Stimulated activated CD4-positive, alpha-beta T cell treated with anti-CD3 and anti-CD28 coated beads, Interleukin-12 subunit alpha, Interleukin-12 subunit beta, amount 100 ng/mL, for 24 hours (primary cell): ENCODE measurements at places on chromosomes 6 and 20.

DNA sequence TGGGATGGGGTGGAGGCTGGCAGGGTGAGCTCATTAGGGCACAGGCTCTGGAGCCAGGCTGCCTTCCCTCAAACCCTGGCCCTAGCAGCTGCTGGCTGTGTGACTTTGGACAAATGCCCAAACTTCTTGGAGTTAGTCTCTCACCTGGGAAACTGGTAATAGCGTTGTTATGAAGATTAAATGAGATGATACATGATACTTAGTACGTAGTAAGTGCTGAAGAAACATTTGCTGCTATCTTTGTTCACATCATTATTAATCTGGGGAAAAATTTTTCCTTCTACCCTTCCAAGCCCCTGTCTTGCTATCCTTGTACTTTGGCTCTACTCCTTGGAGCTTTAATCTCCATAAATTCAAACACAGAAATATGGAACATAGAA is 22.3 kb upstream of the PPARD start:
- DNase-seq: no peak

DNA sequence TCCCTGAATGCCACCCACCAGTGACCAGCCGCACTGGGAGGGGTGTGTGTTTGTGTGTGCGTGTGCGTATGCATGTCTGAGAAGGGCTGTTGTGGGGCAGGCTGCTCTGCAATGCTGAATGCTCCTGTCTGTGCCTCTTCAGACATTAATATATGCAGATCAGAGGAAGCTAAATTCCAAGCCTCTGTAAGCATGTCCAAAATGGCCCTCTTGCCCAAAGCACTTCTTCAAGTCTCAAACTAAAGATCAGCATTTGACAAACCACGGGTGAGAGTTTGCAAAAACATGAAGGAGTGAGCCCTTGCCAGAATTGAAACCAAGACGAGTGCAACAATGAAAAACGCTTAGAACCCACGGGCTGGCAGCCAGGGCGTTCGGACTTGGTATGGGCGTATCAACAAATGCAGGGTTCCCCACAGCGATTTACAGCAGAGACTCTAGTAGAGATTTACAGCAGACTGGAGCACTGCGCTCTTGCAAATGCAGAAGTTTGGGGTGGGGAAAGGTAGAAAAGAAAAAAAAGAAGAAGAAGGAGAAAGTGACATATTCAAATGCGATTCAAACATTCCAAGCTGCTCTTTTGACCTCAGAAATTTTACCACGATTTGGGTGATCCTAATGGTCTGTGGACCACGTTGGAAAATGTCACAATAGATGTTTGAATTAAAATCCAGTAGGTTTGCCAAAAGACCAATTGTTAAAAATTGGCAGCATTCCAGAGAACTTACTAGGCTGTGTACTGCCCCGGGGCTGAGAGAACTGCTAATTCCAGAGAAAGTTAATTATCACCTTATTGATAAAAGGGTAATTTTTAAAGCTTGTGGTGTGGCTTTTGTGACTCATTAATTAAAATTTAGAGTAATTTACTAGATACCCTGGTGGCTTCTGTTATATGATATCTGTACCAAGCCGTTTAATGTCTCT is 3.5 kb downstream of the SCML4 start:
- no peak for DNase-seq

DNA sequence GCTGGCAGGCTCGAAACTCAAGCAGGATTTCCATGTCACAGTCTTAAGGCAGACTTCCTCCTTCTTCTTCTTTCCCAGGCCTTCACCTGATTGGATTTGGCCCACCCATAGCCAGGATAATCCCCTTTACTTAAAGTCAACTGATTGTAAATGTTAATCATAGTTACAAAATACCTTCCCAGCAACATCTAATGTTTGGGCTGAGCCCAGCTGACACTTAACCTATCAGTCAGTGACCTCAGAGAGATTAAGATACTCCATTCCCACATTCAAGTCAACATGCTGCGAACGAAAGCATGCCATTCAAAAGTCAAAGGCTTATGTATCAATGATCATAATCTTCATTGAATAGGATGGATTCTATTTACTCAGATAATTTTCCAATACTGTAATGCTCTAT is 16.0 kb downstream of the MAP7 start:
- no peak for DNase-seq

GRCh38 chr6:111972745-111973117 is 81.2 kb upstream of the CCN6 start:
- no peak for DNase-seq

DNA sequence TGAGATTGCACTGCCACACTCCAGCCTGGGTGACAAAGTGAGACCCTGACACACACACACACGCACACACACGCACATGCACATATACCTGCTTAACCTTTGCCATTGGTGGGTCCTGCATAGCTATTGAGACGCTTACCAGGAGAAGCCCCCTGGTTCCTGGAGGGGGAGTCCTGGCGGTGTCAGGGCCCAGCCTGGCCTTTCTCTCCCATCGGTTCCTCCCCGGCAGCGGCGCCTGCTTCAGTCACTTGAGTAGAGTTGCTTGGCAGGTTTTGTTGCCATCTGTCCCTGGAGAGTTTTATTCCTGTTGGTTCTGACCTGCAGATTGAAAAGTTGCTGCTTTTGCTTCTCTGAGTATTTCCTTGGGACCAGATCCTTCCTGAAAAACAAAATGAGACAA is 20.6 kb upstream of the FAM209A start:
- no peak for DNase-seq

GRCh38 chr6:143478479-143479062 is 28.0 kb downstream of the PEX3 start:
- no peak for DNase-seq

- no peak for DNase-seq
These were observed 6.6 kb downstream of the KLHL31 start for GRCh38 chr6:53658992-53659391.

DNA sequence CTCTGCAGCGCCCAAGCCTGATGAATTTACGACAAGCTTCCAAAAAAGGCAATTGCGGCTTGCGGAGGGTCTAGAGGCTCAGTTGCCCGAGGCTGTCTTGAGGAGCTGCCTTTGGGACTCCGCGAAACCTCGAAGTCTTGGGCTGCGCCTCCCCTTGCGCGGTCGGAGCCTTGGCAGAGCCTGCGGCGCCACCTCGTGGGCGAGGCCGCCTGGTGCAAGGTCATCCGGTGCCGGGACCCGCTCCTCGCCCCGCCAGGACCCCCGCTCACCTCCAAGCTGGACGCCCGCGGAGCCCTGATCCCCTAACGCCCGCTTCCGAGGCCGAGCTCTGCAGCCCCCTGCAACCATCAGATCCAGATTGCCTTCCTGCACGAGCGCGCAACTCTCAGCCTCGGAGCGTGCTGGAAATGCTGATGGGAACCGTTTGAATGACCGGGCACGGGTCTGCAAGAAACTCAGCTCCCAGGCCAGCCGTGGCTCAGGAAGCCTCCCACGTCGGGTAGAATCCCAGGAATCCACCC is 14.9 kb upstream of the FAM210B start:
- peak; percentile 43 for DNase-seq

DNA sequence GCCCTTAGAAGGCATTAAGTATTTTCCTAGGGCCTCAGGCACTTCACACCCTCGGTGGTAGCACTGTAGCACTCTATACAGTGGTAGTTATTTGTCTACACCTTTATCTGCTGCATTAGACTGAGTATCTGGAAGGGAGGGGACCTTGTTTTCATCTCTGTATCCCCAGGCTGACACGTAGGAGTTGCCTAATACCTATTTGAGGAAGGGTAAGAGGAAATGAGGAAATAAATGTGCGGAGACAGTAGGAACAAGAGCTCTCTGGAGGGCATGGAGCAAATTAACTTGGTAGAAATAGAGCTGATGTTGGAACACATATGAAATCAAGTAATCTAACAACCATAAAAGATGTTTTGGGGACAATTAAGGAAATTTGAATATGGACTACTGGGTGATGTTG is 3.9 kb downstream of the CNPY3 start:
- DNase-seq: no peak

GRCh38 chr6:19842030-19842615 is 5.0 kb downstream of the ID4 start:
- DNase-seq: no peak

- no peak for DNase-seq
These were observed 1.5 kb downstream of the ABT1 start for GRCh38 chr6:26598267-26598666.

- no peak for DNase-seq
These were observed 74.4 kb downstream of the ARHGAP18 start for GRCh38 chr6:129635396-129636130.

DNA sequence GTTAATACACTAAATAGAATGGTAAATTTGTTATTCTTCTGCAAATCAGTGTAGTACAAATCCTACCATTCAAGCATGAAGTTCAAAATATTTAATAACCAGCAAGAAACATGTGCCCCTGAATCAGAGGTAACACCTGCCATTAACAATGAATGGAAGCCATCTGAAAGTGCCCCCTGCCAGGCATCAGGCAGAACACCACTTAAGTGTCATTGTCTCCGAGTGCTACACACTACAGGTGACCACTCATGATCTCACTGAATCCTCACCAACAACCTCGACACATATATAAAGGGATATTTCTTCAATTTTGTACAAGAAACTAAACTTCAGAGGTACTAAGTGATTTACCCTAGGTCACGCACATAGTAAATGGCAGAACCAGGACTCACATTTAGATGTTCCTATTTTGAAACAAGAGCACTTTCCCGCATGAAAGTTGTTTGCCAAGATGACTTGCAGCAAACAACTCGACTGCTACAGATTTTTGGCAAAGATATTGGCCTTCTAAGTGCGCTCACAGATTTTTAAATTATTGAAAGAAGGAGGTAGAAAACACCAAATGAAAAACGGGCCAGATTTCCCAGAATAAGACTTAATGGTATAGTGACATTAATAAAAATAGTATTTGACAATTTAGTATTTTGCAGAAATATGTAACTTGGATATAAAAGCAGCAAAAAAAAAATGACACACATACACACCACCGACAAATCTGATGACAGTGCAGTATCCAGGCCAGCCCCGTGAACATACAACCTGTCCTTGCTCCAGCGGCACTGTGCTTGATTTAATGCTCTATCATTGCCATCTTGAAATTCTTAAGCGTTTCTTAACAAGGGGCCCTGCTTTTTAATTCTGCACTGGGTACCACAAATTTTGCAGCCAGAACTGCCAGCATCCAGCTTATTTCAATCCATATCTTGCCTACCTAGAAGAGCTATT is 274.5 kb downstream of the ALDH8A1 start:
- DNase-seq: no peak

- no peak for DNase-seq
These were observed 38.7 kb downstream of the CDKAL1 start for GRCh38 chr6:20572940-20573339.

GRCh38 chr6:11450037-11450436 is 87.5 kb upstream of the TMEM170B start:
- DNase-seq: no peak

GRCh38 chr6:150549007-150549406 is 50.7 kb upstream of the PLEKHG1 start:
- DNase-seq: no peak

DNA sequence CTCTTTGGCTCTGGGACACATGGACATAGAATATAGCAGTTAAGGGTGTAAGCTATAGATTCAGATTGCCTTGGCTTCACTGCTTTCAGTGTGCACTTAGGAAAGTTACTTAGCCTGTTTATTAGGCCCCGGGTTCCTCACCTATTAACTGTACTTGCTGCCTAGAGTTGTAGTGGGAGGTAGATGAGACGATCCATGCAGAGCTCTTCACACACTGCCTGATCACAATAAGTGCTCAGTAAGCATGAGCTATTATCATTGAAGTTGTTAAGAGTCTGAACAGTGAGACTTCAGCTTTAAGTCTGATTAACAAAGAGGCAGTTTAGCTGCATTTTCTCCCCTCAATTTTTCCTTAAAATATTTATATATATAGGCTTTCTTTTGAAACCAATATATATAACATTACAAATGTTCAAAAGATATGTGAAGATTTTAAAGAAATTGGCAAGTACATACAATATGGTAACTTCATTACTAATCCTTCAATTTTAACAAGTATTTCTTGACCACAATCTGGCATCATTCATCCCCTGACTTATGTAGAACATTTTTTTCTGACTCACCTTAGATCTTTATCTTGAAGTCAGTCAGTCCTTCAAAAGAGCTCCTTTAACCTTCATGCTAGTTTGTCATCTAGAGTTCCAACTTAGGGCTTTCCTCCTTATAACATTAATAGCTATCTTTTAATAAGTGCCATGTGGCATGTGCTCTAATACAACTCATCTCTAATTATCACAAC is 20.5 kb upstream of the SUPT3H start:
- DNase-seq: no peak

- DNase-seq: no peak
These were observed 135.5 kb downstream of the CDKAL1 start for GRCh38 chr6:20669571-20670314.

DNA sequence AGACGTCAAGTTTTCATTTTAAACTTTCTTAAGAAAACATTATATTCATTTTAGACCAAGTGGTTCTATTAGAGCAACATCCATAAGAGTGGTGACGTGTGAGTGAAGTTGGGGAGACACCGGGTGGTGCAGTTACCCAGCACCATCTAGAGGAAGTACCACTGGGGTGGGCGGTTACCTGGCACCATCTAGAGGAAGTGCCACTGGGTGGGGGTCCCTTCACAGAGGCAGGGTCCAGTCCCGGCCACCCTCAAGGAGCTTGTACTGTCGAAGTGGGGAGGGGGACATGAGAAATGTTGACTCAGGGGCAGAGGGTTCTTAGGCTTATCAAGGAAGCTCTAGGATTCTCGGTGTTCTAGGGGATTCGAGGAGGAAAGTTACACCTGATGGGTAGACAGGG is 26.2 kb downstream of the PHACTR3 start:
- DNase-seq: no peak

- no peak for DNase-seq
These were observed 27.0 kb downstream of the CLIC5 start for GRCh38 chr6:45988635-45989034.

DNA sequence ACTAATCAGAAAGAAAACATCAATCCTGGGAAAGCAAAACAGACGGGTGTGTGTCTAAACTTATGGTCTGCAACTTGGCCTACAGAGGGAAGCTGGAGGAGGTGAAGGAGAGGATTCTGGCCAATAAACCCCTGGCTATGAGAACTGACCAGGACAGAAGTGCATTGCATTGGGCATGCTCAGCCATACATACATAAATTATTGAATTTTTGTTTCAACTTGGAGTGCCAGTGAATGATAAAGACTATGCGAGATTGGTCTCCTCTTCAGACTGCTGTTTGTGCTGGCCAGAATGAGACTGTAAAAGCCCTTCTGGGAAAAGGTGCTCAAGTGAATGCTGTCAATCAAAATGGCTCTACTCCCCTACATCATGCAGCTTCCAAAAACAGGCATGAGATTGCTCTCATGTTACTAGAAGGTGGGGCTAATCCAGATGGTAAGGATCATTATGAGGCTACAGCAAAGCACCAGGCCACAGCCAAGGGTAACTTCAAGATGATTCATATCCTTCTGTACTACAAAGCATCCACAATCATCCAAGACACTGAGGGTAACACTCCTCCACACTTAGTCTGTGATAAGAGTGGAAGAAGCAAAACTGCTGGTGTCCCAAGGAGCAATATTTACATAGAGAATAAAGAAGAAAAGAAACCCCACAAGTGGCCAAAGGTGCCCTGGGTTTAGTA is 17.4 kb downstream of the ADNP start:
- no peak for DNase-seq

DNA sequence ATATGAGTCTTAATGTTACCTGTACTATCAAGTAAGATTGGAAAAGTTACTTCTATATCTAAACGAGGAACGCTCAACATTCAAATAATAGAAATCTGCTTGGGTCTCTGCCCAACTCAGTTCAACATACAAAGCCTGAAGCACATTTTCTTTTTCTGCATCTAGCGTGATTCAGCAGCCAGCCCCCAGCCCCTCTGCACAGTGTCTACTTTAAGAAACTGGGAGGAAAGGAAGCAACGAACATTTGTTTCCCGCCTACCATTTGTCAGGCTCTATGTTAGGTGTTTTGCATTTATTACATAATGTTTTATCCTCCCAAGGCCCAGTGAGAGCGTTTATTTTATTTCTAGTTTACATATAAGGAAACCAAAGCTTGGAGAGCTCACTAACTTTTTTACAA is 17.3 kb downstream of the PHACTR1 start:
- DNase-seq: no peak
